Sigmoid colon (tissue), 7 donors: ENCODE measurements at places on chromosomes 12 and 14. TPM values are rescaled to one million over a fixed set of nuclear protein-coding genes. Genes with fewer than 3 reads are reported as not detected.

The SPX gene
- total RNA-seq, result 0.68 TPM

The TRIM9 gene
- total RNA-seq, result 13.5 TPM

The OR6C68 gene
- total RNA-seq, result not detected

The A2M gene
- total RNA-seq, result 296 TPM

The RAD9B gene
- total RNA-seq, result 0.55 TPM

The TPPP2 gene
- total RNA-seq, result not detected

The MDGA2 gene
- total RNA-seq, result 0.36 TPM

The RPL10L gene
- not detected for total RNA-seq

The CYP46A1 gene
- 0.36 TPM for total RNA-seq

The RASAL1 gene
- 0.28 TPM for total RNA-seq

The RERGL gene
- 3.4 TPM for total RNA-seq

The OR6C75 gene
- total RNA-seq, result not detected

The SOCS2 gene
- total RNA-seq, result 96.0 TPM

The SLC10A1 gene
- not detected for total RNA-seq

The NOXRED1 gene
- 0.82 TPM for total RNA-seq

The CEP170B gene
- total RNA-seq, result 16.1 TPM

The PGAM5 gene
- 24.6 TPM for total RNA-seq

The WASHC3 gene
- total RNA-seq, result 98.3 TPM

The P3H3 gene
- 16.4 TPM for total RNA-seq

The TAS2R19 gene
- total RNA-seq, result 8.6 TPM

The ALG10 gene
- total RNA-seq, result 3.7 TPM

The DBX2 gene
- total RNA-seq, result not detected

The GIT2 gene
- 54.6 TPM for total RNA-seq

The KCNMB4 gene
- 6.4 TPM for total RNA-seq

The SERPINA10 gene
- not detected for total RNA-seq

The TAS2R30 gene
- 8.1 TPM for total RNA-seq

The DPY19L2 gene
- total RNA-seq, result 28.8 TPM

The TSPAN31 gene
- 69.6 TPM for total RNA-seq

The FAR2 gene
- total RNA-seq, result 12.4 TPM

The BCL7A gene
- 6.9 TPM for total RNA-seq

The KLRB1 gene
- total RNA-seq, result 0.49 TPM

The SLC7A8 gene
- 11.4 TPM for total RNA-seq

The COCH gene
- 15.1 TPM for total RNA-seq

The ABCC9 gene
- total RNA-seq, result 35.7 TPM

The CLECL1 gene
- not detected for total RNA-seq

The ESRRB gene
- total RNA-seq, result not detected

The RITA1 gene
- total RNA-seq, result 16.5 TPM

The FAM222A gene
- 3.3 TPM for total RNA-seq

The SERPINA9 gene
- not detected for total RNA-seq

The PLBD2 gene
- 16.1 TPM for total RNA-seq

The NGB gene
- 9.4 TPM for total RNA-seq

The LRP1-AS gene
- total RNA-seq, result not detected

The HCAR3 gene
- total RNA-seq, result not detected

The ZNF10 gene
- total RNA-seq, result 10.5 TPM

The TMEM253 gene
- total RNA-seq, result not detected

The CLEC1A gene
- total RNA-seq, result 1.1 TPM

The SINHCAF gene
- total RNA-seq, result 48.6 TPM

The KLRG1 gene
- 2.2 TPM for total RNA-seq

The P2RX7 gene
- total RNA-seq, result 3.9 TPM

The BBOF1 gene
- 8.9 TPM for total RNA-seq

The MUCL1 gene
- total RNA-seq, result not detected

The AICDA gene
- total RNA-seq, result not detected

The TMEM132C gene
- total RNA-seq, result 2.0 TPM

The CCDC197 gene
- total RNA-seq, result not detected
